ENCODE measurements at places on chromosomes 11 and 22.
A peak's percentile ranks its signal among the peaks of the same experiment; 100 is the strongest.

DNA sequence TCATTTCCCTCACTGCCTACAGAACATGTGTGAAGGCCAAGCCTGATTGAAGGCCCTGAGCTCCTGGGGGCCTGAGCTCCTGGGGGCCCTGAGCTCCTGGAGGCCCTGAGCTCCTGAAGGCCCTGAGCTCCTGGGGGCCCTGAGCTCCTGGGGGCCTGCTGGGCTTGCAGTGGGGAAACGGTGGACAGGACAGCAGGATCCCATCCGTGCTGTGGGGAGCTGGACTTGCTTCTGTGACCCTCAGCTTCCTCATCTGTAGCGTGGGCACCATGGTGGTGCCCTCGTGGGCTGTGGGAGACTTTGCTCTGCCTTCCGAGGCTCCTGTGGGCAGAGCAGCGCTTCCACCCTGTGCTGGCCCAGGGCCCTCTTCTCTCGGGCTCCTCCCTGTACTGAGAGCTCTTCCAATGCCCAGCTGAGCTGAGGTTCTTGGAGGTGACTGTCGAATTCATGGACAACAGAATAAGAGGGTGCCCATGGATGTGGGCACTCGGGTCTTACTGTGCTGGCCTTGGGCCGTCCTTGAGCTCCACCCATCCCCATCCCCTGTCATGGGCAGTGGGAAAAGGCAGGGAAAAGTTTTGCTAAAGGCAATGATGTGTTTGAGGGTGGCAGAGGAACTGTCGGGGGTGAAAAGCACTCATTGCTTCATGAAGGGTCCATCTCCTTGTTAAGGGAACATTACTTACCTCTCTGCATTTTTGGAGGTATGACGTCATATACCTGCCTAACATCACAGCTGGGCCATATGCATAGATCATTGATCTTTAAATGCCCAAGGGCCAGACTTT is 786.7 kb downstream of the TBC1D22A start:
- no peak for DNase-seq

DNA sequence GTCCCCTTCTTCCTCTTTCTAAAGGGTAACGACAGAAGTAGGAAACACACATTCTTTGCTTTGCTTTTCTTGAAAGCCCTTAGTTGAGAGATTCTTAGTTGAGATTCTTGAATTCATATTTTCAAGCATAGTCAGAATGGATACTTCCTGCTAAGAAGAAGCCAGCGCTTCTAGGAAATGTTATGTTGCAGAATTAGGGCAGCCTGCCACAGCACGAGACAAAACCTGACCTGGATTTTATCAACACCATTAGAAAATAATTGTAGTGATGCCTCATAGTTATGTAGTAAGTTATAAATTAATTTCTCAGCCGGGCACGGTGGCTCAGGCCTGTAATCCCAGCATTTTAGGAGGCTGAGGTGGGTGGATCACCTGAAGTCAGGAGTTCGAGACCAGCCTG is 37.9 kb upstream of the NUP160 start:
- DNase-seq: no peak

DNA sequence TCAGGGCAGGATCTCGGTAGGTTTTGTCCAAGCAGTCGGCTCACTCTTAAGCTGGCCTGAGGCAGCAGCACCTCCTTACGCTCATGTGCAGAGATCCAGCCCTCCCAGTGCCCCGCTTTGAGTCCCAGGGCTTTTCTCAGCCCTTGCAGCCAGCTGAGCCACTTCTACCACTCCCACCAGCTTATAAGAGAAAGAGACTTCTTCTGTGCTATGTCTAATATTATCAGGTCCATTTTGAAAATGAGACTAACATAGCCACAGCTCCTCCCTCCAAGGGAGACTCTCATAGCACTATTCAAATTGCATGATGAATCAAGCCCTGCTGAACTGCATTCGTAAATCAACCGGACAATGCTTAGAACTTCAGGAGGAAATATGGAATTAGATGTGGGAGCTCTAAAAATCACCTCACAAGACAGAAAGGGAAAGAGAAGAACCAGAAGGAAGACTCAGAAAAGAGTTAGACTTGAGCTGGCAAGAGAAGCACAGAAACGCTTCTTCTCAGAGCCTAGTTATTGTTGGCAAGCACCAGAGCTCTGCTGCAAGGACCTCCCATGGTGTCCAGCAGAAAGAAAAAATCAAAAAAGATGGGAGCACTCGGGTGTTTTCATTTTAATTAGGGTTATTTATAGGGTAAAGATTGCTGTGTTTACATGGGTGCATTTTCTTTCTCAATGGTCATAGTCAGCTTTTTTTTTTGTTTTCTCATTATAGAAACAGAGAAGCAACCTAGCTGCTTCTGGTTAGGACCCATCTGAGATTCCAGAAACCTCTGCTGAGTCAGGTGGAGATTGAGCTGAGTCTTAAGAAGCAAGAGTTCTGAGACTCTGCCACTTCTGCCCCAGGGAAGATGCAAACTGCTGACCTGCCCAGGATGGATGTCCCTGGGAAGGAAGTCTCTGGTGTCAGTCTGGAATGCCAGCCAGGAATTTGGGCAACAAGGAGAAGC is 181.4 kb downstream of the ETS1 start:
- no peak for DNase-seq

GRCh38 chr11:85572056-85572455 is 55.1 kb downstream of the DLG2 start:
- no peak for DNase-seq

- DNase-seq: no peak
Measured at GRCh38 chr11:45670386-45671135, 5.1 kb upstream of the CHST1 start.

DNA sequence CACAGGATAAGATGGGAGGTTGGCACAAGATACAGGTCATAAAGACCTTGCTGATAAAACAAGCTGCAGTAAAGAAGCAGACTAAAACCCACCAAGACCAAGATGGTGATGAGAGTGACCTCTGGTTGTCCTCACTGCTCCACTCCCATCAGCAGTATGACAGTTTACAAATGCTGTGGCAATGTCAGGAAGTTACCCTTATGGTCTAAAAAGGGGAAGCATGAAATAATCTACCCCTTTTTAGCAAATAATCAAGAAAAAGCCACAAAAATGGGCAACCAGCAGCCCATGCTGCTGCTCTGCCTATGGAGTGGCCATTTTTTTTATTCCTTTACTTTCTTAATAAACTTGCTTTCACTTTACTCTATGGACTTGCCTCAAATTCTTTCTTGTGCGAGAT is 8.7 kb upstream of the PIWIL4 start:
- no peak for DNase-seq

DNA sequence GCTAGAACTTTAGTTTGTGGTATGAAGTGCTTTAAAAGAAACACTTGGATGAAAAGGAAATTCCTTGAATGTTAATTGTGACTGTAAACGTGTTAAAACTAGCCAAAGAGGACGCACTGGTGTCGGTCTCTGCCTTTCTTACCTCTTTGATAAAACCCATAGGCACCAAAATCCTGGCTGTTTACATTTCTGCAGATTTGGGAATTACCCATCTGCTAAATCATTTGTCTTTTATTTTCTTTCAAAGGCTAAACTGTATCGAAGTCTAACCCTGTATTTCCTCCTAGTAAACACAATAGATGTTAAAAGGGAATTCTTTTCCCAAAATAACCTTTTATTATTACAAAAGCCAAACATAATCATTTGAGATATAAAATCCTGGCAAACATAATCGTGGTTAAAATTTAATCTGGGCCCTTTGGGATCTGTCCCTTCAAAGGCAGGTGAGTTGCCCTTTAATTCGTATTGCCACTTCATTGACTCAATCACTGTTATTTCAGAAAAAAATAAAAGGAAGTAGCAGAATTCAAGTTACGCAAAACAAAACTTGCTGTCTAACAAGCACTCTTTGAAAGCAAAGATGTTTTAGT is 2.4 kb downstream of the RASSF10 start:
- no peak for DNase-seq

GRCh38 chr11:48104568-48104924 is 112.1 kb upstream of the OR4B1 start:
- DNase-seq: no peak

DNA sequence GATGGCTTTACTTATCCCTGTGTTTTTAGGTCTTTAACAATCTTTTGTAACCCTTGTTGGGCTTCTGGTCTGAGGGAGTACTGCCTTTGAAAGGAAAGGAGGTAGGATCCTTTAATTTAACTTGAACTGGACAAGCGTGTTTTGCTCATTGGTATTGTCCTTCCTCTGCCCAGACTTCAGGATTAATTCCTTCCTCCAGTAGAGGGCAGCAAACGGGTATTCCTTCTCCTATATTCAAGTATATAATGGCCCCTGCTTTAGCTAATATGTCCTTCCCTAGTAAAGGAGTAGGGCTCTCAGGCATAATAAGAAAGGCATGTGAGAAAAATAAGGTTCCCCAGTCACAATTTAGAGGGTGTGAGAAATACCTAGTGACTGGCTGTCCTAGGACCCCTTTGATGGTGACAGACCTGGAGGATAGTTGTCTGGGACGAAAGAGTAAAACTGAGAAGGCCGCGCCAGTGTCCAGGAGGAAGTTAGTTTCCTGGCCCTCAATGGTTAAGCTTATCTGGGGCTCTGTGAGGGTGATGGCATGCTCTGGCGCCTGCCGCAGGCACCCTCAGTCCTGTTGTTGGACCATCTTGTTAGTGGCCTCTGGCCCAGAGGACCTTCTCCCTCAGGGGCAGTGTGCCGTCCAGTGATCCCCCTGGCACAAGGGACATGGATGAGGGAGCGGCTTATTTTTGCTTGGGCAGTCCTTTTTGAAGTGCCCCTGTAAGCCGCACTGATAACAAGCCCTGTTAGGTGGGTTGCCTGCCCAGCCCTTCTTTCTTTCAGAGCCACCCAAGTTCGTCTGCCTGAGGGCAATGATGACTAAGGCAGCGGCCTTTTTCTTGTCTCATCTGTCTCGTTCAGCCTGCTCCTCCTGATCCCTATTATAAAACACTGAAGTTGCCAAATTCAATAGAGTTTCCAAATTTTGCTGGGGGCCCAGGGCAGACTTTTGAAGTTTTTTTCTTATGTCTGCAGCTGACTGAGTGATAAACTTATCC is 51.8 kb downstream of the C11orf71 start:
- DNase-seq: peak; percentile 34

DNA sequence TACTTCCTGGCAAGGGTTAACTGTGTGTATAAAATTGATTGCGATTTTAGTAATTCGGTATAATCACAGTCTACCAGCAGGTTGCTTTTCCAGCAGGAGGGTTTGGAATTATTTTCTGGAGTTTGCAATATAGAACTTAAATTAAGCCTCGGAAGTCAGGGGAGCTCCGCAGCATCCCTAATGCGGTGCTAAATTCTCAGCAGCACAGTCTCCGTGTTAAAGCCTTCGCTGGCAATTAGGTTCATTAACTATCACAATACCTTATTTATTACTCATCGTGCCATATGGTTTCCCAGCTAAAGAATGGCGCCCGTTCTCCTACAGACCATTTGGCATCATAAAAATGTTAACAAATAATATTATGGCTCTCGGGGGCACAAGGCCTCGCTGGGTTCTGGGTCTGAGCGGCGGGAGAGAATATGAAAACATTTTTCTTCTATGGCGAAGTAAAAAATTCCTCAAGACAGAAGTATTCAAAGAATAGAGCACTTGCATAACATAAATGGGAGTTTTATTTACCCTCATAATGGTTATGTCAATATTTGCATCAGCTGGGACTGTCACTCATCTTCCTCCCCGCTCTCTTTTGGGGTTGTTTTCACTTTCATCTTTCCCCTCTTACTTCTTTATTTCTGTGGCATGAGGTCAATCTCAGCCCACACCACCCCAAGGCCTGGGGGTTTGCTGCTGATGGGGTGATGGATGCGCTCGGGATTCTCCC is 28.1 kb upstream of the ZBTB16 start:
- no peak for DNase-seq

DNA sequence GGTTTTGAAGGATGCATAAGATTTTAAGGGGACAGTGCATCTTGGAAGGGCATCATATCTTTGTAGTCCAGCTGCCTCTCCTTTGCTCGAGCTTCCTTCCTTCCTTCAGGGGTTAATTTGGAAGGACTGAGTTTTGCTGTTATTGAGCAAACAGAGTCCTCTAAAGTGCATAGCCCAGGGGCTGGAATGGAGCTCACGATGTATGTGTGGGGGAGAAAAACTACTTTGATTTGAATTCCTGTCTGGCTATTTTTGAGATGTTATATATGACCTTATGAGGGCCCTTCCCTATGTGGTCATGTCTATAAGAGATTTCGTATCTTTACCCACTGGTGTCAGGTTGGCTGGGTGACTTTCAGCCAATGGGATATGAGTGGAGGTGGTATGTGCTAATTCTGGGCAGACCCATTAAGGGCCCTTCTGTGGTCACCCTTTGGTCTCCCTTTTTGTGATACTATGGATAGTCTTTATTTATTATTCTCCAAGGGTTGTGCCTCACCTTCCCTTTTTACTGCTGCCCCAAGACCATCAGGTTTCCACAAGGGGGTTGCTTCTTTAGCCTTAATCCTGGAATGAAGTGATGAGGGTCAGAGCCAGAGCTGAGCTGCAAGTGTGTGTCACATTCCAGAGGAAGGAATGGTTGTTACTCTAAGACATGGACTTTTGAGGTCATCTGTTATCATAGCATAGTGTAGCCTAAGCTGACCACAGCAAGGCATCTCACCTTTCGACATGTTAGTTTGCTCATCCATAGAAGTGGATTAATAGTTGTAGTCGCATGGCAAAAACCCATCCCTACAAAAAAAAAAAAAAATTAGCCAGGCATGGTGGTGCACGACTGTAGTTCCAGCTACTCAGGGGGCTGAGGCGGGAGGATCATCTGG is 54.6 kb downstream of the LRRC74B start:
- no peak for DNase-seq

GRCh38 chr11:1975185-1975584 is 22.5 kb downstream of the H19 start:
- DNase-seq: no peak

GRCh38 chr22:35617137-35617755 is at the start of gene MB:
Gene MB (minus strand): TSS chr22:35617329. CDS start chr22:35617257, 72 bp downstream.
- DNase-seq: no peak

DNA sequence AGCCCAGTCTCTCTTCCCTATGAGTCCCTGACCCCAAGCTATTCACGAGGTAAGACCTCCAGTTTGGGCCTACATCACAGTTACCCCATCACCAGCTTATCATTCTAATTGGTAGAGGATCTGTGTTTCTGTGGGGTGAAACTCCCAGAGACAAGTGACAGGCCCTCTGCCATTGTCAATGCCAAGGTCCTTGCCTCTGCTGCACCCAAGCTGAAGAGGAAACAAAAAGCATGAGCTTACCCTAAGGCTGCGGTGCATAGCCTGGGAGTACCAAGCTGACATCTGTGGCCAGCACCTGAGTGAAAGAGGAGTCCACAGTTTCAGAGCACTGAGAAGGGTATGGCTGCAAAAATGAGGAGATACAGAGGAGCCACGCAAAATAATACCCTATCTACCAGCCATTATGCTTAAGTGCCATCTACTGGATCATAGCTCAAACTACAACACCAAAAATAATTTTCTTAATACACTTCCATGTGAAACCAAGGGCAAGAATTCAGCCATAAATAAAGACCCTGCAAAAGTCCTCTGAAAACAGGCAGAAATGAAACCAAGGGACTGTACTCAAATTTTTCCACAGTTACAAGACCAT is 62.3 kb upstream of the ANO5 start:
- peak; percentile 2 for DNase-seq

DNA sequence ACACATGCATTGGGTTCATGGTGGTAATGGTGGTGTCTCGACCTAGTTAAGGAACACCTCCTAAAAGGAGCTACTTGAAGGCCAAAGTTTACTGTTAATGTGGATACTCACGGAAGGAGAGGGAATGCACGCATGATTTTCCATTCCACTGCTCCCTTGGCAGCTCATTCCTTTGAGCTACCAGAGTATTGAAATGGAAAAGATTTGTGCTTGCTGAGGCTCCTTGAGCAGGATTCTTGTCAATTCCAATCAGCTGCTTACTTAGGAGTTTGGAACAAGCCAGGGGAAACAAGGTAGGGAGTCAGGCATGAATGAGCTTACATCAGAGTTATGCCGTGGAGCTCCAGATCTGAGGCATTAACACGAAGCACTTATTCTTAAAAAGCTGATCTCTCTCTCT is 108.8 kb downstream of the GRIA4 start:
- DNase-seq: peak; percentile 8

Measured in right kidney (tissue), 9 donors.